Activated T-helper 2 cell treated with anti-CD3 and anti-CD28 coated beads, Interferon-gamma antibody, Interleukin-2, Interleukin-4, amounts not matched to agents 10 μg/mL and 5 μg/mL and 100 μg/mL, durations not matched to agents 14 hours and 24 hours and 36 hours (primary cell): ENCODE measurements at places on chromosomes 3 and 15. TPM values are rescaled to one million over a fixed set of nuclear protein-coding genes. Genes with fewer than 3 reads are reported as not detected.

DNA sequence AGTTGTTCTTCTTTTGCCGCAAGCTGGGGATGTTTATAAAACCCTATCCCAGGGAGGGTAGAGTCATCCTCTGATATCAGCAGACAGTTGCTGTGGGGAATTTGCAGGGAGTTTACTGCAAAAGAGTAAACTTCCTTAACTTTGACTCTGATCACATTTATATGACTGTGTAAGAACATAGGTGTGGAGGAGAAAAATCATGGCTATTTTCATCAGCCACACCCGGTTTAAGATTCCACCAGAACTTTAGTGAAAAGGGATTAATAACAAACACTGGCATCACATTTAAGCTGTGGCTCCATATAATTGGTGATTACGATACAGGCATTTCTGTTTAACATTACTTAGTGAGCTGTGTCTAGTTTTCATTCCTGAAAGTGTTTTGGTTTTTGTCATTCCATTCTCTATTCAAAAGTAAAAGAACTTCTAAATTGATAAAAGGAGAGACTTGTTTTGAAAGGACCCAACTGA, 143.1 kb downstream of the MYLK start:
- no peak for DNase-seq

- peak; percentile 55 for DNase-seq
Observed at GRCh38 chr3:8769088-8769822, at the start of gene OXTR. TSS of gene OXTR (minus strand) at chr3:8769613. CDS start at chr3:8768187, 1,426 bp downstream.

GRCh38 chr3:149015393-149015792, 24.1 kb downstream of the GYG1 start:
- DNase-seq, result no peak

The PRSS50 gene
- total RNA-seq, result not detected in 2 replicates

DNA sequence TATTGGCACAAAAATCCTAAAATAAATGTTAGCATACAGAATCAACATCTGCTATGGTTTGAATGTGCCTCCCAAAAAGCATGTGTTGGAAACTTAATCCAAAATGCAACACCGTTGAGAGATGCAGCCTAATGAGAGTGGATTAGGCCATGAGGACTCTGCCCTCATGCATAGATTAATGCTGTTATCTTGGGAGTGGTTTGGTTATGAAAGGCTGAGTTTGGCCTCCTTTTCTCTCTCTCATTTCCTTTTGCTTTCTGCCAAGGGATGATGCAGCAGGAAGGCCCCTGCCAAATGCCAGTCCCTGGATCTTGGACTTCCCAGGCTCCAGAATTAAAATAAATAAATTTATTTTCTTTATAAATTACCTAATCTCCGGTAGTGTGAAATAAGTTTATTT, 49.4 kb downstream of the SYNM start:
- no peak for DNase-seq
